ENCODE measurements at places on chromosomes 4 and X.

- DNase-seq: no peak
Observed at GRCh38 chr4:81571105-81571504, 99.4 kb upstream of the RASGEF1B start.

DNA sequence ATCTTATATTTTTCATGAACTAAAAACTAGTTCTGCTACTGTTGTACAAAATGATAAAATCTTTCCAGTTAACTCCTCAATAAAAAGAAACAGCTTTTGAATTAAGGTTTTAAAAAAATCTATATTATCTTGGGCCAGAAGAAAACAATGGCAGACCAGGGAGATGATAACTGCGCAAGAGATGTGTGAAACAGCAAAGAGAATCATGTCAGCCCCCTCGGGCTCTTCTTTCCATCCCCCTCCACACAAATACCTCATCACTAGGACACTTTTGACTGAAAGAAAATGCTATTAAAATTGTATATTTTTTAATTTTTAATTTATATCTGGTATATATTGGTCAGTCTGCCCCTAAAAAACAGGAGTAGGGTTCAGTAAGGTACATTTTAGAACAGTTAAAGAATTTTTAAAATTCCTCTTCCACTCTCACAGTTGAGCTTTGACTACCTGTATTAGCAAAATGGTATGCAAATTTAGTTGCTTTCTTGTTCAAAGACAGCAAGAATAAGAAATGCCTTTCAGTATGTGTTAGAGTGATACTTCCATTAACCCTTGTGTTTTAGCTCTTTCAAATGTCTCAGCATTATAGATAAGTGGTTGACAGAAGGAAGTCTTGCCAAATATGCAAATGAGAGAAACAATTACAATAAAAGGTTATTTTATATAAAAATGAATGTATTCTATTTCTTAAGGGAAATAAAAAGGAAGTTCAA is 36.4 kb upstream of the LCORL start:
- no peak for DNase-seq

GRCh38 chr4:81602854-81603253 is 131.1 kb upstream of the RASGEF1B start:
- DNase-seq: no peak

DNA sequence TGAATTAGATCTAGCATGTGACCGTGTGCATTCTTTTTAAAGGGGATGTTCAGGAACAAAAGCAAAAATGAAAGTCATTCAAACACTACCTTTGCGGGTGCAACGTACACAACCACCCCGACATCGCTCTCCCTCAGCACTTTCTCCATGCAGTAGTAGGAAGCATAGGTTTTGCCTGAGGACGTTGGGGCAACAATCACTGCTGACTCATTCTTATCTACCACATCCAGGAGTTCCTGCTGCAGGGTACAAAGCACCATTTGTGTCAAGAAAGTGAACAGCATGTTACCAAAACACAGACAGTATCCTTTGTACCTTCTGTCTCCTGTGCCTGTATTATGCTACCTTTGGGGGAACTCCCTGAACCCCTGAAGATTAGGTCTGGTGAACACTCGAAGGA is 58.6 kb downstream of the DDX60L start:
- no peak for DNase-seq

DNA sequence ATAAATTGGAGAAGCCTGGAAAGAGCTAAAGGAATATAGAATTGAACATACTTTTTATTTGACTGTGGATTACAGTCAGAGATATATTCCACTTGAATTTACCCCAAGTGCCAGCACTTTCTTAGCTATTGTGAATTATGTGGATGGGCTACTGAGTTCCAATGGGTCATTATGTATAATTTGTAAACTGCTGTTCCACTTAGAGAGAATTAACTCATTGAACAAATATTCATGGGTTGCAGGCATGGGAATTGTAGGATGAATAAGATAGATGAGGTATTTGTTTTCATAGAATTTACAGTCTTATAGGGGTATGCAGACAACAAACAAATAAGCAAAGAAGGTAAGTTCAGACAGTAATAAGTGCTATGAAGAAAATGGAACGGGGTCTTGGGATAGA is 195.7 kb downstream of the SHROOM3 start:
- DNase-seq: no peak

- no peak for DNase-seq
Observed at GRCh38 chrX:73268463-73268862, 53.8 kb upstream of the NAP1L2 start.

DNA sequence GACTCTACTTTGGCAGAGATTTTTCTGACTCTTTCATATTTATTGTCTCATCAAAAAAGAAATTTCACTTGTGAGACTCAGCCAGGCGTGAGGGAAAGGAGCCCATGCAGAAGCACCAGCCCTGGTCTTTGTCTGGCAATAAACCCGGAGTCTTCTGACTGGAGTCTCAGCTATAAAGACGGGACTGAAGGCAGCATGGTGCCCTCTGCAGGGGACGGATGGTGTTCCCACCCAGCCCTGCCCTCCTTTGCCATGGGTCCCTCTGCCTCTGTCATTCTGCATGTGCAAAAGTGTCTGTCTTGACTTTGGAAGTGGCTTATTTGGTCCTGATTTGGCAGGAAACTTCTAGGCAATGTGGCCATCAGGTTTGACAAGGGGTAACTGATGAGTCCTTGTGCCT is 14.2 kb downstream of the ZNF185 start:
- DNase-seq: no peak

All from A549 (cell line).